Smooth muscle cell of the pulmonary artery (primary cell): ENCODE measurements at places on chromosomes 7 and 10. TPM values are rescaled to one million over a fixed set of nuclear protein-coding genes. Genes with fewer than 3 reads are reported as not detected.

Gene VGF
- 0.07 and 0.26 TPM in 2 replicates for total RNA-seq

Gene USP6NL
- total RNA-seq: 9.9 and 11.7 TPM in 2 replicates

Gene INHBA
- 67.4 and 92.3 TPM in 2 replicates for total RNA-seq

Gene PILRA
- total RNA-seq: 0.26 TPM in 1 of 2 replicates, not detected in the other

Gene SPDYE6
- total RNA-seq: not detected in 2 replicates

Gene LRRC18
- not detected in 2 replicates for total RNA-seq

Gene HOXA9
- total RNA-seq: 0.33 TPM in 1 of 2 replicates, not detected in the other

Gene EEPD1
- 3.6 and 3.8 TPM in 2 replicates for total RNA-seq

Gene GHRHR
- not detected in 2 replicates for total RNA-seq

Gene FAM25A
- total RNA-seq: not detected in 2 replicates
